Ureter (tissue), 1 donor: ENCODE measurements at places on chromosomes 4 and X. TPM values are rescaled to one million over a fixed set of nuclear protein-coding genes. Genes with fewer than 3 reads are reported as not detected.

Gene HERC3
- total RNA-seq: 34.6 TPM

Gene SLC39A8
- total RNA-seq: 12.9 TPM

Gene FMR1NB
- not detected for total RNA-seq

Gene CXorf65
- not detected for total RNA-seq

DNA sequence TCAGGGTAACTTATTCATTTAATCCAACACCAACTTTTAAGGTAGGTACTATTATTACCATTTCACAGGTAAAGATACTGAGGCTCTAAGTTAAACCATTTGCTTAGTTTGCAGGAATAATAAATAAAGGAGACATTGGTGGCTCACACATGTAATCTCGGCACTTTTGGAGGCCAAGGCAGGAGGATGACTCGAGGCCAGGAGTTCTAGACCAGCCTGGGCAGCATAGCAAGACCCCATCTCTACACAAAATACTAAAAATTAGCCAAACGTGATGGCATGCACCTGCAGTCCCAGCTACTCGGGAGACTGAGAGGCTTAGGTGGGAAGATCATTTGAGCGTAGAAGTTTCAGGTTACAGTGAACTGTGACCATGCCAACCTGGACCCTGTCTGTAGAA is 37.7 kb downstream of the SULT1E1 start:
- DNase-seq: no peak
